ENCODE measurements at places on chromosomes 2 and 18.

DNA sequence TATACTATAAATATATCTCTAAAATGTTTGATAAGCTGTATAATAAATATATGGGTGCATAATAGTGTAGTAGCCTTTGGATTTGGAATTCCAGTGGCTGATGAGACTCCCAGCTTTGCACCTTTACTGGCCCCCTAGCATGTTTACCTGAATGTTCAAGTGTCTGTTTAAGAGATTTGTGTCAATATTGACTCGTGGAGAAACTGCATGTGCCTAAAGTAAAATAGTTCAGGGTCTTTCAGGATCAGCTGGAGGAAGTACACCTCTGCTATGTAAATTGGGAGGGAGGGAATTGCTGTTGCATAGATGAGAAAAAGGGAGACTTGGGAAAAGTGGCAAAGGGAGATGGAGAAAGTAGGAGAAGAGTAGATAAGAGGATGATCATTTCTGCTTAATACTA, 23.9 kb downstream of the ME2 start:
- no peaks in the 10 kb centered on the region for H3K4me1 ChIP-seq
- H3K4me3 ChIP-seq: no peak overlapping the region
- H3K36me3 ChIP-seq: peaks cover 78% of the 10 kb centered on the region
- no peak overlapping the region for H3K27ac ChIP-seq

DNA sequence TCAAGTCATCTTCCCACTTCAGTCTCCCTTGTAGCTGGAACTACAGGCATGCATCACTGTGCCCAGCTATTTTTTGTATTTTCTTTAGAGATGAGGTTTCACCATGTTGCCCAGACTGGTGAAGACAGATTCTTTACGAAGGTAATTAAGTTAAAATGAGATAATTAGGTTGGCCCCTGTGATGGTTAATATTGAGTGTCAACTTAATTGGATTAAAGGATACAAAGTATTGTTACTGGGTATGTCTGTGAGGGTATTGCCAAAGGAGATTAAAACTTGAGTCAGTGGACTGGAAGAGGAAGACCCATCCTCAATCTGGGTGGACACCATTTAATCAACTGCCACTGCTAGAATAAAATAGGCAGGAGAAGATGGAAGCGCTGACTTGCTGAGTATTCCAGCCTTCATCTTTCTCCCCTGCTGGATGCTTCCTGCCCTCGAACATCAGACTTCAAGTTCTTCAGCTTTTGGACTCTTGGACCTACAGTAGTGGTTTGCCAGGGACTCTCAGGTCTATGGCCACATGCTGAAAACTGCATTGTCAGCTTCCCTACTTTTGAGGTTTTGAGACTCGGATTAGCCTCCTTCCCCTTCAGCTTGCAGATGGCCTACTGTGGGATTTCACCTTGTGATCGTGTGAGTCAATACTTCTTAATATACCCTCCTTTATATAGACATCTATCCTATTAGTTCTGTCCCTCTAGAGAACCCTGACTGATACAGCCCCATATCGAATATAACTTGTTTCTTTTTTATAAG, 269.1 kb downstream of the TMX3 start:
- H3K4me1 ChIP-seq: no peaks in the 10 kb centered on the region
- no peak overlapping the region for H3K4me3 ChIP-seq
- no peak overlapping the region for H3K27ac ChIP-seq
- H3K36me3 ChIP-seq: no peaks in the 10 kb centered on the region
- no peak for DNase-seq

DNA sequence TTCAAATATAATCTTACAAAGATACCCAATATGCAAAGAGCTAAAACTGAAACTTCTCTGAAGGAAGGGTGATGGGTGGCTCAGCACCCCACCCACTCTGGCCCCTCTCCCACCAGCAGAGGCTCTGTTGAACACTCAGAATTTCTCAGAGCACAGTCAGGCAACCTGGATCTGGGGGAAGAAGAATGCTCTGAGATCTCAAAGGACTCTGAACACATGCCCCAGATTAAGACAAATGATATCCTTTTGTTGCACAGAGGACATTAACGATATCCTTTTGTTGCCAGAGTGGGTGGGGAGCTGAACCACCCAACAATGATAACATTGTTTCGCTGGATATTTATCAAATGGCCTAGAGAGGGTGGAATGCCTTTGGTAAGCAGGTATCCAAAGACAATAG, 104.8 kb downstream of the LBH start:
- H3K36me3 ChIP-seq: no peaks in the 10 kb centered on the region
- peaks cover 40% of the 10 kb centered on the region for H3K4me1 ChIP-seq
- peak; percentile 16 for DNase-seq
- H3K27me3 ChIP-seq: no peaks in the 10 kb centered on the region
- H3K4me3 ChIP-seq: no peak overlapping the region

DNA sequence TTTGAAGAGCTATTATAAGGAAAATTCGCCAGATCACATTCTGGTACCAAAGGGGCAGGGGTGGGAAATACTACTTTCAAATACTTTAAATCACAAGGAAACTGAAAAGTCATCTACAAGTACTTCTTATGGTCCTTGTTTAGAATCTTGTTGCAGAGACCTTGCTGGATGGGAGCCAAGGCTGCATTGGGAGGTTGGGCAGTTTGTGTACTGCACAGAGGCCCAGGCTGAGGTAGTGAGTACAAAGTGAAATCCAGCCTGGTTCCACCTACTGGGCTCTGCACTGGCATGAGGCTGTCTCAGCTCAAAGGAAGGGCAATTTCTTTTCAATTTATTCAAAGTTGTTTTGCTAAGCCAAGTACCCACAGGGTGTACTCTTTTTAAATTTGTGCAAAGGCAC, 140.3 kb upstream of the DLX2 start:
- no peaks in the 10 kb centered on the region for H3K27me3 ChIP-seq
- H3K4me3 ChIP-seq: no peak overlapping the region
- H3K36me3 ChIP-seq: no peaks in the 10 kb centered on the region
- no peaks in the 10 kb centered on the region for H3K4me1 ChIP-seq

DNA sequence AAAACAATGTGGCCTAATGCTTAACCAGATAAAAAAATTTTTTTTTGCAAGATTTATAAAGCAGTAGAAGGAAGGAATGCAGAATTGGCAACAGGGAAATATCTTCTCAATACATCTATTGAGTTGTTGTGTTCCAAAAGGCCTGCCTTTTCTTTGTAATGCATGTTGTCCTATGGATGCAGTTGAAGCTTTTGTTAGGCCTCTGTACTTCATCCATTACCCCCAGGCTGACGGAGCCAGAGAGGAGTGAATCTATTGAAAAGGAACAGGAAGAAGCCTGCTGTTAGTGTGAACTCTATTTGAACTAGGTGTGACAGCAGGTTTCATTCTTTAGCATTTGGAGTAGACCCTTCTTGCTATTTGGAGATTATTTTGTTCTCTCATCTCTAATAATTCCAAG, 56.5 kb downstream of the MTX2 start:
- H3K4me1 ChIP-seq: no peaks in the 10 kb centered on the region
- H3K4me3 ChIP-seq: no peak overlapping the region
- no peak for DNase-seq
- no peak overlapping the region for H3K27ac ChIP-seq
- H3K36me3 ChIP-seq: peaks cover 2% of the 10 kb centered on the region
- no peaks in the 10 kb centered on the region for H3K27me3 ChIP-seq

- no peak overlapping the region for H3K4me3 ChIP-seq
- DNase-seq: no peak
- H3K27ac ChIP-seq: no peak overlapping the region
- H3K36me3 ChIP-seq: no peaks in the 10 kb centered on the region
- H3K4me1 ChIP-seq: no peaks in the 10 kb centered on the region
Measured at GRCh38 chr2:46806526-46806925, 109.1 kb downstream of the MCFD2 start.

DNA sequence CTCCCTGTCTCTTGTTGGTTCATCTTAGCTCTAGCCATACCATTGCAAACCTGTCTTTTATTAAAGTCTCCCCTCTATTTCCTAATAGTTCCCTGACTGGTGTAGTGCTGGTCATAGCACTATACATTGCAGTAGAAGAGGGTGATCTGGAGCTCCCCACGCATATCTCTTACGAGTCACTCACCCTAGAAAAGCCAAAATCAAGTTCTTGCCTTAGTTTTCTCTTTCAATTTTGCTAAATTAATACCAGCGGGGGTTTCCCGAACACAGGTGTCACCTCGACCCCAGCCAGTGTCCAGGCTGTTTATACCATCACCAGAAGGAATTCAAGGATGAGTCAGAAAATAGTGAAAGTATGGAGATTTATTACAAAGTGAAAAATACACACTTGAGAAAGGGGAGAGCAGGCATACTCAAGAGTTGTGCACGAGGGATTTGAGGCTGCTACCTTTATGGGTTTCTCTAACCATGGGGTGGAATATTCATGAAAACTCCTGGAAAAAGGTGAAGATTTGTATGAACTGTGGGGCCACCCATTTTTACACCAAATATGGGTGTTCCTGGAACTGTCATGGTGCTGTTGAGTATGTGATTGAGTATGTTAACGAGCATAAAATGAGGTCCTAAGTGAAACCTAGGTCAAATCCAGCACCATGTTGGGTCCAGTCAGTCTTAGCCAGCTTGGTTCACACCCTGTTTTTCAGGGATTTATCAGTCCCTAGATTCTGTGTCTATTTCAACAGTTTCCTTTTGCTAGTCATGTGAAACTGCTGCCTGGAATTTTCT, 20.2 kb downstream of the PROKR1 start:
- no peak overlapping the region for H3K4me3 ChIP-seq
- H3K27ac ChIP-seq: no peak overlapping the region
- peaks cover 7% of the 10 kb centered on the region for H3K4me1 ChIP-seq

- no peaks in the 10 kb centered on the region for H3K27me3 ChIP-seq
- no peak for DNase-seq
- no peaks in the 10 kb centered on the region for H3K36me3 ChIP-seq
- no peak overlapping the region for H3K4me3 ChIP-seq
- no peaks in the 10 kb centered on the region for H3K4me1 ChIP-seq
- H3K27ac ChIP-seq: no peak overlapping the region
Measured at GRCh38 chr2:141692829-141693228, 438.0 kb downstream of the LRP1B start.

DNA sequence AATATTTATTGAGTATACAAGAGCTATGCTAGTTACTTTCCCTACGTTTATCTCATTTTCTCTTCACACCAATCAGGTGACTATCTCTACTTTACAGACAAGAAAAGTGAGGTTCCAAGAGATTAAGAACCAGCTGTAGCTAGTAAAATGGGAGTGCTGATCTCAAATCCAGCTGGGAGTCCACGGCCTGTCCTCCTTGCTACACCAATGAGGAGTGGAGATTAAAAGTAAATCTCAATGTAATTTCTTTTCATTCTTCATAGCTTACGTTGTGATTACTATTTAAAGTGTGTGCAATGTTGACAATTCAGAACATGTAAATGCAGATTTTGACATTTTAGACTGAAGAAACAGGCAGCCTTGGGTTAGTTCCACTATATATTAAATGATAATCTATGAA, 53.9 kb upstream of the NRP2 start:
- no peak for DNase-seq
- no peak overlapping the region for H3K4me3 ChIP-seq
- H3K27me3 ChIP-seq: peaks cover 2% of the 10 kb centered on the region
- H3K36me3 ChIP-seq: no peaks in the 10 kb centered on the region
- H3K4me1 ChIP-seq: no peaks in the 10 kb centered on the region

GRCh38 chr2:105376010-105376409, 22.8 kb downstream of the FHL2 start:
- no peak for DNase-seq
- no peaks in the 10 kb centered on the region for H3K27me3 ChIP-seq
- H3K27ac ChIP-seq: no peak overlapping the region

- DNase-seq: no peak
- no peak overlapping the region for H3K4me3 ChIP-seq
- H3K27me3 ChIP-seq: no peaks in the 10 kb centered on the region
- no peaks in the 10 kb centered on the region for H3K4me1 ChIP-seq
Measured at GRCh38 chr2:179302149-179302548, 37.5 kb upstream of the SESTD1 start.

DNA sequence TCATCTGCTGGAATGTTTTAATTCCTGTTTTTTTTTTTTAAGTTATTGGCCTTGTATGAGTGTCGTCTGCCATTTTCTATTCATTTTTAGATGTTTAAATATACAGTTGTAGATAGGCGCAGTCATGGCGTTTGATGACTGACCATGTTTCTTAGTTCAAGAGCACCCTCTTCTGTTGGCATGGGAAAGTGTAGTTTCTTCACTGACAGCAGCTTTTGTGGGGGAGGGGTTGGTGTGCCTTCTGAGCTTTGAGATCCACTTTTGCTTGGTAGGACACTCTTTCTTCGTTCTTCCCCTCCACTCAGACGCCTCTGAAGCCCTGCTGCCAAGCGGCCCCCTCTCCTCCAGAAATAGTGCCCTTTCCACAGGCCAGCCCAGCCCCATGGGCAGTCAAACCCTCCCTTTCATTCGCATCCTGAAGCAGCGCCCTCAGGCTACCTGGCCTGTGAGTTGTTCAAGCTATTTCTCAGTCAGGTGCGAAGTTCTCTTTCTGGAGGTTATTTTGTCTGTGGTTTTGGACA, 492.0 kb downstream of the TNS1 start:
- H3K4me1 ChIP-seq: no peaks in the 10 kb centered on the region
- no peak overlapping the region for H3K4me3 ChIP-seq
- no peak overlapping the region for H3K27ac ChIP-seq
- no peaks in the 10 kb centered on the region for H3K36me3 ChIP-seq
- DNase-seq: peak; percentile 50

- no peak overlapping the region for H3K4me3 ChIP-seq
- peaks cover 2% of the 10 kb centered on the region for H3K27me3 ChIP-seq
- H3K27ac ChIP-seq: no peak overlapping the region
Measured at GRCh38 chr18:50456285-50456684, 81.4 kb downstream of the SKA1 start.

GRCh38 chr2:81747481-81748070, 1443.0 kb upstream of the LRRTM1 start:
- no peak for DNase-seq
- H3K4me1 ChIP-seq: no peaks in the 10 kb centered on the region
- no peak overlapping the region for H3K4me3 ChIP-seq
- no peaks in the 10 kb centered on the region for H3K36me3 ChIP-seq
- H3K27ac ChIP-seq: no peak overlapping the region
- H3K27me3 ChIP-seq: no peaks in the 10 kb centered on the region

DNA sequence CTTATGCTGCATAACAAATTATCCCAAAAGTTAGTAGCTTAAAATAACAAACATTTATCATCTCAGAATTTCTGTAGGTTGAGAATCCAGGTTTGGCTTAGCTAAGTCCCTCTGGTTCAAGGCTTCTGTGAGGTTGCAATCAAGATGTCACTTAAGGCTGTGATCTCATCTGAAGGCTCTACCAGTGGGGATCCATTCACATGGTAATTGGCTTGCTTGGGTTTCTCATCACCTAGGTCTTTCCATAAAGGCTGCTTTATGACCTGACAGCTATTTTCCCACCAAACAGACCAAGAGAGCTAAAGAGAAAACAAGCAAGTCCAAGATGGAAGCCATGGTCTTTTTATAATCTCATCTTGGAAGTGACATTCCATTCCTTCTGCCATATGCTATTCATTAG, 137.3 kb downstream of the DTNA start:
- no peak for DNase-seq
- no peaks in the 10 kb centered on the region for H3K27me3 ChIP-seq
- H3K27ac ChIP-seq: no peak overlapping the region
- H3K4me1 ChIP-seq: no peaks in the 10 kb centered on the region

DNA sequence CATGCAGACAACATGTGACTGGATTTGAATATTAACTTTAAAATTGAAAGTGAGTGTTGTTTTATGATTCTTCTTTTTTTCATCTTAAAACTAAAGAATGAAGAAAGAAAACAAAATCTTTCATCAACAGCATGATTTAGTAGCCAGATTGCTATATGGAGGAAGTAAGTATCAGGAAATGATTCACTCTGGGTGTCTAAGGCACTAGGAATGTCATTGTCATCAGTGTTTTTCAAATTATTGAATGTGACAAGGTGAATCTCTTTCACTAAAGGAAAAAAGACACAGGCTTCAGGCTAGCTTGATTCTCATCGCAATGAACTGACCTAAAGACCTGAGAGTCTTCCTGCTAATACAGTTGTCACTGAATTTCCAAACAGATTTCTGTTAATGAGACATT, 430.1 kb downstream of the FBXO15 start:
- no peak for DNase-seq
- H3K36me3 ChIP-seq: no peaks in the 10 kb centered on the region
- H3K4me1 ChIP-seq: no peaks in the 10 kb centered on the region
- no peaks in the 10 kb centered on the region for H3K27me3 ChIP-seq

Data from DND-41 (cell line).